ENCODE measurements at places on chromosomes 13 and 19. TPM values are rescaled to one million over a fixed set of nuclear protein-coding genes. Genes with fewer than 3 reads are reported as not detected.
A peak's percentile ranks its signal among the peaks of the same experiment; 100 is the strongest.

- no peaks in the 10 kb centered on the region for H3K27me3 ChIP-seq
- DNase-seq, result no peak
- no peak overlapping the region for H3K4me3 ChIP-seq
- no peak overlapping the region for H3K27ac ChIP-seq
Measured at GRCh38 chr13:99370481-99371275, 63.5 kb upstream of the GPR183 start.

DNA sequence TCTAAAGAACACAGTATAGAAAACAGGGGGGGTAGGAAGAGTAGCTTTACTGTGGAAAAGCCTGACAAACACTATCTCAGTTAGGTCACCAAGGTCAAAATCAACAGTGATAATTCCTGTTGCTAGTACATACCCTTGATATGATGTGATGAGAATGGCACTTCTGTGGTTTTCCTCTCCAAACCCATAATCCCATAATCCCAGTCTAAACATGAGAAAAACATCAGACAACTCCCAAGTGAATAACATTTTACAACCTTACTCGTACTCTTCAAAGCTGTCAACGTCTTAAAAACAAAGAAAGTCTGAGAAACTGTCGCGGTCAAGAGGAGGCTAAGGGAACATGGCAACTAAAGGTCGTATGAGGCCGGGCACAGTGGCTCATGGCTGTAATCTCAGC is 137.6 kb downstream of the FOXO1 start:
- no peak for DNase-seq
- H3K27me3 ChIP-seq, result no peaks in the 10 kb centered on the region
- H3K36me3 ChIP-seq, result no peaks in the 10 kb centered on the region
- no peaks in the 10 kb centered on the region for H3K4me1 ChIP-seq

The BEST2 gene
- total RNA-seq, result not detected

The SCN1B gene
- total RNA-seq, result 2.0 TPM

DNA sequence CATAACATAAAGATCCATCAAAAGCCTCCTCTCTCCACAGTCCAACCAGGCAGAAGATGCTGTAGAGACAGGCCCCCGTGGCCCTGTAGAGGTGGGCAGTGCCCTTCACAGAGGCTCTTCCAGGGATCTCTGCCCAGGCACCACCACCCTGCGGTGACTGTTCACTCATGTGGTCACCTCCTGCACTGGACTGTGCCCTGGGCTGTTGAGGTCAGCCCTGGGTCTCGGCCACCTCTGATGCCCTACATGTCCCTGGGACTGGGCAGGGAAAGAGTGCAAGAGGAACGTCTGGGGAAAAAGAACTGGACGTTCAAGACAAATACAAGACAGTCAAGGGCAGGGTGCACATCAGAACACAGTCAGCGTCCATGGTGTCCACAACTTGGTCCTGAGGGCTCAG is 22.3 kb downstream of the PEPD start:
- H3K27me3 ChIP-seq, result no peaks in the 10 kb centered on the region
- no peaks in the 10 kb centered on the region for H3K4me1 ChIP-seq
- peaks cover 7% of the 10 kb centered on the region for H3K36me3 ChIP-seq
- no peak for DNase-seq

The CEACAM7 gene
- total RNA-seq, result not detected

GRCh38 chr13:39417643-39418042 is 185.3 kb downstream of the LHFPL6 start:
- H3K4me3 ChIP-seq, result peak overlapping the region; percentile 10
- no peak overlapping the region for H3K27ac ChIP-seq
- H3K36me3 ChIP-seq, result no peaks in the 10 kb centered on the region
- DNase-seq, result peak; percentile 72
- H3K27me3 ChIP-seq, result no peaks in the 10 kb centered on the region
- H3K4me1 ChIP-seq, result no peaks in the 10 kb centered on the region

GRCh38 chr13:40047322-40047771 is 391.9 kb downstream of the COG6 start:
- H3K27me3 ChIP-seq, result no peaks in the 10 kb centered on the region
- H3K27ac ChIP-seq, result no peak overlapping the region
- no peaks in the 10 kb centered on the region for H3K36me3 ChIP-seq

GRCh38 chr13:111547726-111548273 is 227.4 kb downstream of the TEX29 start:
- no peaks in the 10 kb centered on the region for H3K27me3 ChIP-seq
- H3K27ac ChIP-seq, result no peak overlapping the region
- H3K36me3 ChIP-seq, result no peaks in the 10 kb centered on the region
- no peak overlapping the region for H3K4me3 ChIP-seq
- DNase-seq, result no peak

- H3K4me1 ChIP-seq, result peaks cover 33% of the 10 kb centered on the region
- H3K27ac ChIP-seq, result peak overlapping the region; percentile 6
- peak; percentile 85 for DNase-seq
- H3K27me3 ChIP-seq, result no peaks in the 10 kb centered on the region
- H3K36me3 ChIP-seq, result no peaks in the 10 kb centered on the region
Measured at GRCh38 chr13:28339419-28339818, 155.5 kb downstream of the FLT1 start.

DNA sequence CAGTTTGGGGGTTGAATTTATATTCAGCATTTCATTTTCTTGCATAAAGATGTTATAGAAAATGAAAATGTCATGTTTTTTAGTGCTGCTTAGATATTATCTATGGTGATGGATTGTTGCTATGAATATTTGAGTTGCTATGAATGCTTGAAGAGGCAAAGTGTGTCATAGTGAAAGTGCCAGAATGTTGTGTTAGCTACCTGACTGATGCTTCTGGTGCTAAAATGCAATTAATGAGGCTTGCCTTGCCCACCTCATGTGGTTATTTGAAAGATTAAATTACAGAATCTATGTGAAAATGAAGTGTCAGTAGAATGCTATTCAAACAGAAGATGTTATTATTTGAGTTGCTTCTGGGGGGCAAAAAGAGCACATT is 62.7 kb upstream of the MYCBP2 start:
- no peak overlapping the region for H3K27ac ChIP-seq
- no peaks in the 10 kb centered on the region for H3K36me3 ChIP-seq
- DNase-seq, result no peak
- no peak overlapping the region for H3K4me3 ChIP-seq
- H3K27me3 ChIP-seq, result peaks cover 2% of the 10 kb centered on the region

The PSG1 gene
- 1.1 TPM for total RNA-seq

DNA sequence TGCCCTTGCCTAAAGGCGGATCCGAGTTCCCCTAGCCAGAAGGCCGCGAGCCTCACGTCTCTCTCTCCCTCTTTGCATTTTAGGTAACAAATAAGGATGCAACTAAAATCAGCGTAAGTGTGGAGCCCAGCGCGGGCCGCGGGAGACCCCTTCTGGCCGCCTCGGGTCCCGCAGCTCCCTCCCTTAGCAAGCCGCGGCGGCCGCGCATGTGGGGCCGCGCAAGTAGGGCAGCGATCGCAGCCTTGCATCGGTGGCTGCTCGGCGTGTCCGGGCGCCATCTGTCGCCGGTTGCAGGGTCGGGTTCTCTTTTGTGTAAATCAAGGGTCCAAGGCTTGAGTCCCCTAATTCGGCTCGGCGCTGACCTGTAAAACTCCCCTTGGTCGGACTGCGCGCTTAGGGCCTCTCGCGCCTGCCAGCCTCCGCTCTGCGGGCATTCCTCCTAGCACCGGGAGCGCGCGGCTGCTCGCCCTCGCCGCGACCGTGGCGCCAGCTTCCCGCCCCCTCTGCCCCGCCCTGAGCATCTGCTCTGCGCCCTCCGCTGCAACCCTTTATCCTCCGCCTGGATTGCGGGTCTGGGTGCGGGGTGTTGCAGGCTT is 2.7 kb downstream of the VSTM2B start:
- H3K4me3 ChIP-seq, result no peak overlapping the region
- no peaks in the 10 kb centered on the region for H3K36me3 ChIP-seq
- H3K27ac ChIP-seq, result no peak overlapping the region

The KLK8 gene
- total RNA-seq, result not detected

The FFAR1 gene
- total RNA-seq, result not detected
